ENCODE measurements at places on chromosomes 2 and 18. TPM values are rescaled to one million over a fixed set of nuclear protein-coding genes. Genes with fewer than 3 reads are reported as not detected.

- peak overlapping the region; percentile 96 for H3K4me3 ChIP-seq
- DNase-seq: no peak
- H3K27me3 ChIP-seq: no peaks in the 10 kb centered on the region
- peaks cover 15% of the 10 kb centered on the region for H3K4me1 ChIP-seq
Observed at GRCh38 chr2:84515788-84516187, 510 bp upstream of the DNAH6 start.

KDSR gene
- 69.6 TPM for total RNA-seq

DNA sequence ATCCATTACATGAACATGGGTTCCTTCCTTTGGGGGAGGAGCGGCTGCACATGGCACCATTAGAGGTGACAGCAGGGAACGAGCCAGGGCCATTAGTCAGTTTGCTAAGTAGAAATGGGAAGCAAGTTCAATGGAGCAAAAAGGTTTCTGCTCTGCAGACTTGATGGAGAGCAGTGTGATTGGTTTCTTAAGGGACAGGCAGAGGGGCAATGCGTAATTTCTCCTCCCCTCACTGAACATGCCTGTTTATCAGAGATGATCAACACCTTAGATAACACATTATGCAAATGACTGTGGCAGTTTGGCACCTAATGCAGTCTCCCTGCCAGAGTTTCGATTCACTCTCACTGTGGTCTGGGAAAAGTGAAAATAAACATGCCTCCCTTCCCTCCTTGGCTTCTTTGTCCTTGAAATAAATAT is 414.5 kb downstream of the STK39 start:
- H3K4me3 ChIP-seq: no peak overlapping the region
- no peaks in the 10 kb centered on the region for H3K4me1 ChIP-seq
- peaks cover 12% of the 10 kb centered on the region for H3K27me3 ChIP-seq
- DNase-seq: no peak
- no peak overlapping the region for H3K27ac ChIP-seq

WNT10A gene
- 3.4 TPM for total RNA-seq

SLC11A1 gene
- 0.19 TPM for total RNA-seq

DNA sequence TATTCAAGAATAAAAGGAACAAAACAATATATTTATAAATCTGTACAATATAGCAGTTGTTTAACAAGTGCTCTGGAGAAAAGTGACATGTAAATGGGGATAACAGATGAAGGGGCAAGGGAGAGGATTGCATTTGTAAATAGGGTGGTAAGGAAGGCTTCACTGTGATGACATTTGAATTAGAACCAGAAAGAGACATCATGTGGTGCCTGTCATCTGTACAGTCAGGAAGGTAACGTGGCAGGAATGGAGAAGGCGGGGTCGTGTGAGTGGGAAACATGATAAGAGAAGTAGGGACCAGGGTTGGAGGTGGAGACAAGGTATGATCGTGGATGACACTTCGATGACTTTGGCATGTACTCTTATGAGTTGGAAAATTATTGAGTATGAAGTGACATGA is 1393.6 kb upstream of the NXPH2 start:
- no peaks in the 10 kb centered on the region for H3K4me1 ChIP-seq
- no peaks in the 10 kb centered on the region for H3K27me3 ChIP-seq
- H3K36me3 ChIP-seq: no peaks in the 10 kb centered on the region
- no peak overlapping the region for H3K27ac ChIP-seq
- no peak for DNase-seq

- no peak for DNase-seq
- peak overlapping the region; percentile 57 for H3K27ac ChIP-seq
- H3K36me3 ChIP-seq: no peaks in the 10 kb centered on the region
Observed at GRCh38 chr2:205543262-205543843, 138.9 kb upstream of the NRP2 start.

GRCh38 chr2:146576339-146577111 is 1268.3 kb upstream of the ACVR2A start:
- no peak for DNase-seq
- no peaks in the 10 kb centered on the region for H3K27me3 ChIP-seq
- no peaks in the 10 kb centered on the region for H3K36me3 ChIP-seq
- H3K27ac ChIP-seq: no peak overlapping the region
- no peak overlapping the region for H3K4me3 ChIP-seq
- no peaks in the 10 kb centered on the region for H3K4me1 ChIP-seq

DNA sequence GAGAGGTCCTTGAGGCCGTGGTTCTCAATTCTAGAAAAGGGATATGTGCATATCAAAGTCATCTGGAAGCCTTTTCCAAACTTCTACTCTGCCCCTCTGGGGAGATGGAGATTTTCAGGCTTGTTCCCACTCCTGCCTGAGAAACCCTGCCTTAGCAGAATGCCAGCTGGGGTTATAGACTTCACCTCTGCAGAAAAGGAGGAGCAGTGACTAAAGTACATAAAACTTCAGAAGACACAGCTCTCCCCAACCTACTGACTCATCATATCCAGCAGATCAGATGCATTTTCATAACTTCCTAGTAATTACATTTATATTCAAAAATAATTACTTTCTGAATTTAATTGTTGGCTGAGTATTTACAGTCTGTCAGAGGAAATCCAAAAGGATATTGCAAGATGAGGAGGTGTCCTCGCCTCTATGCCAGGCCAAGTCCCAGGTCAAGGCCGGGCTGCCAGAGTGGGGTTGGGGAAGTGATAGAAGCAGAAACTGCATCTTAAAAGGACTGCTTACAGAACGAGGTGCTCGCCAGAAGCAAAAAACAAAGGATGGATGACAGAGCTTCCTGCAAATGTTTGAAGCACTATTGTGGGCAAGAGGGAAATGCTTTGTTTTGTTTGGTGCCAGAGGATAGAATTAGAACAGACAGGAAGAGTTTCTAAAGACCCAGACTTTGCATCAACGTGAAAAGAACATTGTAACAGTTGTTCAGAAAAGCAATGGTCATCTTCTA is 75.6 kb upstream of the APCDD1 start:
- no peak overlapping the region for H3K4me3 ChIP-seq
- H3K27me3 ChIP-seq: peaks cover 5% of the 10 kb centered on the region
- H3K4me1 ChIP-seq: no peaks in the 10 kb centered on the region

EIPR1 gene
- 35.1 TPM for total RNA-seq

All from activated T-cell treated with anti-CD3 and anti-CD28 coated beads, Interleukin-2, amount 50 U/mL, for 72 hours (primary cell).